ENCODE measurements at places on chromosomes 12 and 14.

DNA sequence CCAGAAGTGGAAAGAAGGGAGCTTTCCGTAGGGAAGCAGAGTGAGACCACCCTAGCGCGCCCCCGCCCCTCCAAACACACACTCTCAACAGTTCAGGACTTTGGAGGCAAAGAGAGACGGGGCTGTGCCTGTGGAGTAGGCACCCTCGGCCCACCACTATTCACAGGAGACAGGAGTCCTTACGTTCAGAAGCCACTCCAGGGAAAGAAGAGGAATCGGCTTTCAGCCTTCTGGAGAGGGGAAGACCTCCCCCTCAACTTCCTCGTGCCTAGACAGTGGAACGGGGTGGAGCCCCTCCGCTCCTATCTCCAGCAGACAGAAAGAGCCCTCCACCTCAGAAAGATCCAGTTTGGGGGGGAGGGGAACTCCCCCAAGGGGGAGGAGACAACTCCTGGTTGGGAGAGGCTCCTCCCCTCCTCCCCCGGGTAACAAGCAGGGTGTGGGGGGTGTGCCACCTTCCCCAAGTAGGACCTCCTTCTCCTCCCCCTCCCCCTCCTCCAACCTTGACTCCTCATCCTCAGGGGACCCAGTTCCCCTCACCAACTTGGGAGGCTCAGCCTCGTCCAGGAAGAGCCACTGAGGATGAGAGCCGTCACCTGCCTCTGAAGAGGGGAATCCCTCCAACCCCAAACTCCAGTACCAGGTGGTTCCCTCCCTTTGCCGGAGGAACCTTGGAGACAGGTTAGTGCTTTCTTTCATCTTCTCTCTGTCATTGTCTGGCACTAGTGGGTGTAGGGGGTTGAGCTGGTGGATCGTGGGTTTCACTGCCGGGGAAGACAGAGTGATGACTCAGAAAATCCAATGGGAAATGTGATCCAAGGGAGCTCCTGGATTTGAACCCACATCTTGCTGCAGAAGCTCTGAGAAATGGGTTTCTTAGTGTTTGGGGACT is 883 bp downstream of the FOXJ2 start:
- DNase-seq: no peak

GRCh38 chr12:89386138-89386537 is 33.8 kb upstream of the DUSP6 start:
- no peak for DNase-seq

DNA sequence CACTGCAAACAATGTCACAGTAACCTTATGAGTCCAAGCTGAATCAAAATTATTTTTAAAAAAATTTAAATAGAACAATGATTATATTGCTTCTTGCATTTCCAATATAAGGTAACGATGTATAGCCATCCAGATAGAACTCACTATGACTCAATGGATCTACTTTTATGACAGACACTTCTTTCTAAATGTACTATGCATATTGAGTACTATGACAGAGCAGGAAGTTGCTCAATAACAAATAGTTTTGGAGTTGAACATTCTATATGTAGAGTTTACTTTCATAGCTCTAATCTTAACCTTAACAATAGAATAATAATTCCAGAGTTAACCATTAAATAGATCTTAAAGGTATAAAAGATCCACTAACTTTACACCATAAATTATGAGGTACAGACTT is 46.7 kb upstream of the ALG10B start:
- no peak for DNase-seq

DNA sequence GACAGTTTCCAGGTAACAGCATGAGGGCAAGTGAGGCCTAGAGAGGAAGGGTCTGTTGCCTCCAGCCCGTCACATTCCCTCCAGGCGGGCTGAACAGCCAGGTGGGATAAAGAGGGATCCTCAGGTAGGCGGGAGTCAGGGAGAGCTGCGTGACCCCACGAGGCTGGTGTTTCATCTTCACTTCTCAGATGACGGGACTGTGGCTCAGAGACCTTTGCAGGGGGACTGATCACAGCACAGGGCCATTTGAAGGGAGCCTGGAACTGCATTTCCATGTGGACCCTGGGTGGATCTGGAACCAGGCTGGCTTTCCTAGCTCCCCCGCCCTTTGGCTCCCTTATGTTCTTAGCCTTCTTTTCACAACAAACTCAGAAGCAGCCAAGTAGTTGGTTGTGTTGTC is 37.4 kb downstream of the SH2B3 start:
- no peak for DNase-seq

DNA sequence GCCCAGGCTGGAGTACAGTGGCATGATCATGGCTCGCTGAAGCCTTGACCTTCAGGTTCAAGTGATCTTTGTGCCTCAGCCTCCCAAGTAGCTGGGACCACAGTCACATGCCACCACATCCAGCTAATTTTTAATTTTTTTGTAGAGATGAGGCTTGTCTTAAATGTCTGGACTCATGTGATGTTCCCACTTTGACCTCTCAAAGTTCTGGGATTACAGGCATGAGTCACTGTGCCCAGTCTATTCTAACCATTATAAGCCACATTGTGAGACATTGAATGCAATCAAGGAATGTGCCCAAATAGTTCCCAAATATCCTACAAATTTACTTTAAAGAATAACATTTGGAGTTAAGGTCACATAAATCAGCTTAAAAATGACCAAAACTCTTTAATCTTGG is 130.7 kb upstream of the ARID2 start:
- no peak for DNase-seq

DNA sequence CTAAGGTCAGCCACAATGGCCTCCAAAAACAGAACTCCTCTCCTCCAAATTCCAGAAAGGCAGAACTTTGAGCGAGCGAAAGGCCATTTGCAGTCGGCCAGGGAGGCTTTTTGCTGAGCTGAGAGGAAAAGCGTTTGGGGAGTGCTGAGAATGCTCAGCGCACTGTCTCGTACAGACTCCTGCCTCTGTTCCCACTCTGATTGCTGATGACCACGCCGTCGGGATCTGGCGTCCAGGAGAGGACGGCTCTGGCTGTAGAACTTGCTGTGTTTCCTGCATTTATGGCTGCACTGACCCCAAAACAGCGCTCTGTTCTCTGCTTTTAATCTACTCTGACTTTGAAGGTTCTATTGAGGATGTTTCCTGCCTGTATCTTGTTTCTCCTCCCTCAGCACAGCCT is 82.4 kb upstream of the WSCD2 start:
- DNase-seq: no peak

DNA sequence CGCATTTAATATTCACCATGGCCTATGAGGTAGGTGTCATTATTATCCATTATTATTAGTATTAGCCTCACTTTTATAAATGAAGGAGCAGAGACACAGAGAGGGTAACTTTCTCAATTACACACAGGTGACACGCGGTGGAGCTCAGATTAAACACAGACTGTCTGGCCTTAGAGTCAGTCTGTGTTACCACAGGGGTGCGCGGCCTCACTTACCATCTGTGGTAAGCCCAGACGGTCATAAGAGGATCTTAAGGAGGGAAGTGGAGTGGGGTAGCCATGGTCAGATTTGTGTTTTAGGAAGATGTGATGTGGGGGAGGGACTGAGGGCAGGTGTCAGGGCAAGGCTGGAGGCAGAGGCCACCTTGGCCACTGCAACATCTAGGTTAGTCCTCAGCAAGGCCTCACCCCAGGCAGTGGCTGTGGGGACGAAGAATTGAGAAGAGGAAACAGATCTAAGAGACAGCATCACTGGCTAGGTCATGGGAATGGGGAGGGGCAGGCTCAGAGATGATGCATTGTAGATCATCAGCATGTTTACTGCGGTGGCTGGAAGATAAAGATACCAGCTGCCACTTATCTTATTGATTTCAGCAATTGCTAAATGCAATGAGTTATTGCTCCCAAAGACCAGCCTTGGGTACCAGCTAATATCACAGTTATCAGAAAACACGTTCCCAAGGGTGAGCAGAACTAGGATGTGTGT is 67.1 kb downstream of the SERPINA3 start:
- DNase-seq: no peak

- peak; percentile 47 for DNase-seq
These were observed 3.3 kb upstream of the POP5 start for GRCh38 chr12:120584343-120585149.

- no peak for DNase-seq
These were observed 677.7 kb downstream of the TMEM121 start for GRCh38 chr14:106204063-106204462.

GRCh38 chr12:125032466-125033152 is 32.6 kb upstream of the AACS start:
- no peak for DNase-seq

- no peak for DNase-seq
These were observed 156.4 kb downstream of the ESR2 start for GRCh38 chr14:64137657-64138290.

DNA sequence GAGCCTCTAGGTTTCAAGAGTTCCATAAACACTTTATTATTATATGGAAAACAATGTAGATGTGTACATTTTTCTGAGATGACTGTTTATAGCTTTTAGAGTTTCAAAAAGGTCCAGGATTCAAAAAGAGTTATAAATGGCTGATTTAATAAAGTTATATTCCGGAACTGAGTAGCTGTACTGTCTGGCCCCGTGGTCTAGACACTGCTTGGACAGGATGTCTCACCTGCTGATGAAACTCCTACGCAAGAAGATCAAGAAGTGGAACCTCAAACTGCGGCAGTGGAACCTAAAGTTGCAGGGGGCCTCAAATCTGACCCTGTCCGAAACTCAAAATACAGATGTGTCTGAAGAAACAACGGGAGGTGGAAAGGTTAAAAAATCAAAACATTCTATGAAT is 69.7 kb downstream of the DCAF5 start:
- DNase-seq: no peak

DNA sequence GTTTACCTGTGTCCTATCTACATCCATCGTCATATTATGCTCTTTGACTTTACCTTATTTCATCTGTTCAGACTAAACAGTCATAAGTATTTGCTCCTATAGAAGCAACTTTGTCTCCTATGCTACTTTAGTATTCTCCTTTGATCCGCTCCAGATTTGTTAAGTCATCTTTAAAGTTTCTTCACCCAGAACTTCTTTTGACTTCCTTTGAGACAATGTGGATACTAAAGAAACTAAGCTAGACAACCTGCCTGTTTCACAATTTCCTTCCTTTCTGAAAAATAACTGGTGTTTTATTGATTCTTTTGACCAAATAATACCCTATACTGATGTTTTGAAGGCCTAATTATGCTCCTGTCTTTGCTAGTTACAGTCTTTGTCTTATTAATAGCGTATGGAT is 30.0 kb upstream of the LRRK2 start:
- no peak for DNase-seq

DNA sequence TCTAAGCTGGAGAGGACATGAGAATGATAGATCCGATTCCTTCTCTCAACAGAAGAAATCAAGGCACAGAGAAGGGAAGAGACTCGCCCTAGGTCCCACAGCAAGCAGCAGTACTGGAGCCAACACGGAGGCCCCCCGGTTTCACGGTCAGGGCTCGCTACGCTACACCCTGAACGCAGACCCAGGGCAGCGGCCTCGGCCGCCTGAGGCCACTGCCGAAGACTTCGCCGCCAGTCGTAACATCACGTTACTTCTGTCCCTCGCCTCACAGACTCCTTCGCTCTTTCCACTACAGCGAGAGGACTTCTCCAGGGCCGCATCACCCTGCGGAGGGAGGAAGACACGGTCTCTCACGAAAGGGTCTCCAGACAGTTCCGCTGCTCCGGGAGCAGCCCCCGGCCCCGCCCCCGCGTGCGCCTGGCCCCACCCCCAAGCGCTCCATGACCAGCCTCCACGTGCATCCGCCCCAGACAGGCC is 411 bp upstream of the DCAF4 start:
- DNase-seq: no peak

DNA sequence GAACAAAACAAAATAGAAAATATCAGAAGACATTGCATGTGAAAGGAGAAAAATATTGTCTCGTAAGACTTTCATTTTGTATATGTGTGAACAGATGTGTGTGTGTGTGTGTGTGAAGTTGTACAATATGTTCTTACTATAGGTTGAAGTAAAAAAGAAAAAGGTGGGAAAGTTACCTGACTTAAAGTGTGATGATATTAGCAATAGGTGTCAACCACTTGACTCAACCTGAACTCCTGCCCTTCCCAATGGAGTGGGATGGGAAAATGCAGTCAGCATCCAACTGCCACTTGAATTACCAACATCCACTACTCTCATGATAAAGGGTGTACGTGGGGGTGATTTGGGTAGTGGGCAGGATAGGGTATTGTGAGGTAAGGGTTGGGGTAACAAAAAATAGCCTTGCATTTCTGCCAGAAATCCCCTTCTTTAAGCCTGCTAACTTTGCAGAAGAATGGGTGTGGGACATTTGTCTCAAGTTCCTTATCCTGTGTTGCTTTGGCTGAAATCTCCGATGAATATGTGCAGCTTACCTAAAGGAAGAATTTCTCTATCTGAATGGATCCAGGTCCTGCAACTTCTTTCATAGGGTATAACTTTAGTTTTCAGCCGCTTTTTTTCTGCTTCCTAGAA is 181.6 kb downstream of the CHST11 start:
- DNase-seq: no peak

GRCh38 chr14:93764211-93764659 is 24.1 kb downstream of the PRIMA1 start:
- DNase-seq: no peak

DNA sequence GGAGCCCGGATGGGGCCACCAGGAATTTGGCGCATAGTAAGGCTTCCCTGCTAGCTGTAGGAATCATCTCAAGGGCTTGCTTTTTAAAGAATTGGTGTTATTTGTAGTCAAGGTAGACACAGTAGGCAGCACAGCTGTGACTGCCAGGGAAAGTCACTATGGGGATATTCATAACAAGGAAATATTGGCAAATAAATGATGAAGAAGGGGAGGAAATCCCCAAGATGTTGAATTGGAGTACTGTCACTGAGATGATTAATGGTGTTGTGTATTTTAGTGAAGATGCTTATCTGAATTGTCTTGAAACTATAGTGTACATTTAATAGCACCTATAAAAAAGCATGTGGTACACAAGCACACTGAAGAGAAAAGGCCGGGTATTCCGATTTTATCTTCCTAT is 118.9 kb downstream of the NPAS3 start:
- no peak for DNase-seq

DNA sequence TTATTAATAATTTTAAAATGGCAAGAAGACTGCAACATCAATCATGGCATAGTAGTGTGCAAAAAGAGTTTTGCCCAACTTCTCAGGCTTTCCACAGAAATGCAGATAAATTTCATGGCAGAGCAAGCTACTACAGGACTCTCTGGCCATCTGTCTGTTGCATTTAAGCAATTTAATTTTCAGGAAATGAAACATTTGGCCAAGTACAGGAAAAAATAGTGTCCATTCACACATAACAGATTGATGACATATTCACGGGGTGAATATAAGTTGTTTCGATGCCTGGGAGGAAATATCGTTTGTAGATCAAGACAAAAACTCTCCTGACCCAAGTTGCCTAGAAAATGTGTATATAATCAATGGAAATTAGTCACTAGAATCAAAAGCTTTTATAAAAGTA is 324.0 kb downstream of the PRKD1 start:
- no peak for DNase-seq

Data from stimulated activated CD4-positive, alpha-beta T cell treated with anti-CD3 and anti-CD28 coated beads, Interleukin-4, amount 100 ng/mL, for 48 hours (primary cell).